ENCODE measurements at places on chromosomes 1 and 21.

- DNase-seq, result no peak
These were observed 4.1 kb downstream of the ZNF362 start for GRCh38 chr1:33260439-33260838.

DNA sequence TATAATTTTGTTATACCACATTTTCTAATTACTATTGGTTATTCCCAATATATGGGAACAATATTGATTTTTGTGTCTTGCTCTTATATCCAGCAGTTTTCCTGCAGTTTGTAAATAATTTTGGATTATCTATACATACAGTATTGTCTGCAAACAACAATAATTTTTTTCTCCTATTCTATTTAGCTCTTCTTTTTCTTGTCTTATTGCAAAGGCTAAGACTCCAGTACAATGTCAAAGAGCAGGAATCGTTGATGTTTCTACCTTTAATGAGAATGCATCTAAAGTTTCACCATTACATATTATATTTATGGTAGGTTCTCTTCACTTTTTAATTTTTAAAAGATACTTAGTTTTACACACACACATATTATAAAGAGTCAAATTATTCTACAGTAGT is 4.1 kb upstream of the AVPR1B start:
- no peak for DNase-seq

DNA sequence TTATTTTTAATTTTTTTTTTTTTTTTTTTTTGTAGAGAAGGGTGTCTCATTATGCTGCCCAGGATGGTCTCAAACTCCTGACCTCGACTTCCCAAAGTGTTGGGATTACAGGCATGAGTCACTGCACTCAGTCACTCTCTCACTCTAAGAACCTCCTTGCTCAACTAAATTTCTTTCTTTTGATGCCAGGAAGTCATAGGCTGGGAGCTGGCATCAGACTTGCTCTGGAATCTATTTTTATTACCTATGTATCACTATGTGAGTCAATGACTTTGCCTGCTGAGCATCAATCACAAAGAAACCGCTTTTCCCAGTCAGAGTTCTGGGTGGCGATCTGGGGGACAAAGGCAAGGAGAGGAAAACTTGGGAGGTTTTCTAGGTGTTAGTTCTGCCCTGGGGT is 35.5 kb upstream of the PARP1 start:
- no peak for DNase-seq

DNA sequence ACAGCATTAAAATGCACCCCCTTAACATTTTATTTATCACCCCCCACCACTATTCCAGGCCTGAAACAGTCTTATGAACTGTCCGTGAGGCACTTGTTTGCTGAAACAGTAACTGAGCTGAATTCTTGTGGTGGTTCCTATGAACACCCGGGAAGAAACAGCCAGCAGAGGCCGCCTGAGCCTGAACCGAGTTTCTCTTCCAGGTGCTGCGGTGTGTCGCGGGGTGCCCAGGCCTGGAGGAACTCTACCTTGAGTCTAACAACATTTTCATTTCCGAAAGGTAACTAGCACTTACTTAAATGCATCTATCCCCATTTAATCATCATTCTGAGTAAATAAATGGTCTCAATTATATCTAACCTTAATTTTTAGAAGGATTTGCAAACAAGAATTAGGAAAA is 66.8 kb downstream of the TBCE start:
- no peak for DNase-seq

DNA sequence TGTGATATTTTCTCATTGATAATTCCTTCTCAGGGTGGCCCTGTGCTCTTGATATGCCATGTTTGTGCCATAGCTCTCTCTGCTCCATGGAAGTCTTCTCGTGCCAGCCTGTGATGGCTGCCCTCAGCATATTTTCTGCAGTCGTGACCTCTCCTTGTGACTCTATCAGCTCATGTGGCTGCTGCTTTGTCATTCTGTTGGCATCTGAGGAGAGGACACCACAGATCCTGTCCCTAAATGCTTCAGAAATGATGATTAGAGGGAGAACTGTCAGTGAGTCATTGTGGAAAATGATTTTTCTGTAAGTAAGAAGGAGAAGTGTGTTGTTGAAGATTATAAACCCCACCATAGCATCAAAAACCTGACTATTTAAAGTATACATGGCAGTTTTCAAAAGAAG is 286.0 kb downstream of the ADGRL2 start:
- no peak for DNase-seq

GRCh38 chr1:108780937-108781574 is 34.6 kb downstream of the STXBP3 start:
- DNase-seq, result no peak

GRCh38 chr21:38817371-38818324 is 11.9 kb downstream of the ETS2 start:
- no peak for DNase-seq

- DNase-seq, result no peak
These were observed 5.5 kb upstream of the ZNF695 start for GRCh38 chr1:247013391-247013790.

DNA sequence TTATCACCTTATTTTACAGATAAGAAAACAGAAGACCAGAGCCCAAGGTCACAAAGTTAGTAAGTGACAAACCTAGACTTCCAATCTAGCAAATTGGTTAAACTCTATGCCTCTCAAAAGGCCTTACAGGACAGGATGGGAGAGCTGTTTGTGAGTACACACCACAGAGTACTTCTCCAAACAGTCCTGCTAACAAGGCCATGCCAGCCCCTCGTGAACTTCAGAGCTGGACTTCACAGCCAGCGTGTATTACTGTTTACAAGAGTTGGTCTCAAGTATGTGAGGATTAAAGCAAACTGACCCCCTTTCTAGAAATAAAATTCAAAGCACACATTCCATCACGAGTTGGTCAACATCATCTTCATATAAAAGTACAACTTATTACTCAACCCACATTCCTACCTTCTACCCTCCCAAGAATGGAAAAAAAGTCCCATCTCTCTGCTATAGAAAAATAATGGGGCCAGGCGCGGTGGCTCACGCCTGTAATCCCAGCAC is 19.8 kb upstream of the UBR4 start:
- DNase-seq, result no peak

DNA sequence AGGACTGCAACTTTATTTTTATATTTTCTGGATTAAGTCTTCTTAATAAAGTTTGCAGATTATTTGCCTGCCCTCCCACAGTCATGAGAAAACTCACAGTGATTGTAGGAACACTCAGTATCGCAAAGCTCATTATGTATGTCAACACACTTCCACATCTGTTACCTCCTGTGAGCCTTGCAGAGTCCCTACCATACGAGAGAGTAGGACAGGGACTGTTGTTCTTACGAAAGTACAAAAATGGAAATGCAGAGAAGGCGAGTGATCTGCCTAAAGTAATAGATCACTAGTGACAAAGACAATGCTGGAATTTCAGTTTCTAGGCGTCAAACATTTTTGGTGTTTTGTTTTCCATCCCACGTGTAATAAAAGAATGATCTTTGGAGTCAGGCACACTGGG is 131.7 kb downstream of the SYT2 start:
- no peak for DNase-seq

GRCh38 chr1:225815526-225816178 is 5.7 kb downstream of the EPHX1 start:
- DNase-seq, result no peak

GRCh38 chr1:24120965-24121364 is 9.0 kb upstream of the MYOM3 start:
- DNase-seq, result no peak

- no peak for DNase-seq
These were observed 5.1 kb upstream of the TMEM222 start for GRCh38 chr1:27316860-27317259.

DNA sequence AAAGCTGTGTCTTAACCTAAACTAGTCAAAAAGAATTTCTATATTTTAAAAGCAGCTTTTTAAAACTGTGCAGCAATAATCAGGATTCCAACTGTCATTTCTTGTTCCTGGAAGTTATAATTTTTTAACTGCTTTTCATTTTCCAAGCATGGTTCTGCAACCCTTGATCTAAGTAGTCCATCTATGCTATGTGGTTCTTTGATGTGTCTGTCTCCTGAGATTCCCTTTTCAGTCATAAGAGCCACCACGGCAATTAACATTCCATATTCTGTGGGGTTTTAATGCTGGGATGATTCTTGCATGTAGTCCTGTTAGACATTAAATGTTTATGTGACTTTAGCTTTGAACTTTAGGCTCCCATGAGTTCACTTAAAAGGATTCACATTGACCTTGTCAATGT is 220.4 kb downstream of the TPR start:
- no peak for DNase-seq

GRCh38 chr1:207808911-207809555 is 57.2 kb downstream of the CD46 start:
- DNase-seq, result no peak

DNA sequence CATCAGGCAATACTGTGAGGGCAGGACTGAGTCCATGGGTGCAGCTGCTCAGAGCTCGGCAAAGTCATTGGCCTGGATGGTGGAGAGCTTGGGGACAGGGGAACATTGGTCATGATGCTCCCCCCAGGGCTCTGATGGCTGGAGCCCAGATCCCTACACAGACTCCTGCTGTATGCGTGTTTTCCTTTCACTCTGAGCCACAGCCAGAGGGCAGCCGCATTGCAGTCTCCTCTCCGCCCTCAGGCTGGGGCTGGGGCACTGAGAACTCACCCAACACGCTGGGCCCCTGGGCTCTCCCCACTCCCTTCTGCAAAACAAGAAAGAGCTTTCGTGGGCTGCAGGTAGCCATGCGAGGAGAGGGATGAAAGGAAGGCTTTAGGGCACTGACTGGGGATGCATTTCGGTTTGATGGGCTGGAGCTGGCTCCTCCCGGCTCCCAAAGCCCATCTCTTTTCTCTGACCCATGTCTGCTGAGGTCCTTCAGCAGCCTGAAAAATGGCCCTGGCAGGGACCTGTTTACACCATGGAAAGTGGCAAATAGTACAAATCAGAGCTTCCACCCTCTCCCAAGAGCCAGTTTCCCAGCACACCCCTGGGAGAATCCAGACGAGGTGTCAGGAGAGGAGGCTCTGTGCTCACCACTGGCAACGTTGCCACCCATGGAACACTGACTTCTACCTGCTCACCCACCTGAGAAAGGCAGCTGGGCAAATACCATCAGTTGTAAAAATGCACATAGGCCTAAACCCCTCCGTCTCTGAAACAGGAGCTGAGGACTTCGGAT is 43.8 kb downstream of the CAPN2 start:
- DNase-seq, result no peak

DNA sequence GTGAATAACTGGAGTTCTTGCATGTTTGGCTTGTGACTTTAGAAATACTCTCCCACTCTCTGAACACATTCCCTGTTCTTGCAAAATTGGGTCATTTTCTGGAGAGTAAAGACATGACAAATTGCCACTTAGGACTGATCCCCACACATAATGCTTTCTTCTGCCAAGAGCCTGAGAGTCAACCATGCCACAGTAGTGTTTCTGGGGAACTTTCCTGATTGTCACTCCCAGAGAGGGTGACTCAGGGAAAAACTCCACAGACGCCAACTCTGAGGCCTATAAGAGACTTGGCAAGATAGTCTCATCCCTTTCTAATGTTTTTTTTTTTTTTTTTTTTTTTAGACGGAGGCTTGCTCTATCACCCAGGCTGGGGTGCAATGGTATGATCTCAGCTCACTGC is 157.8 kb downstream of the ATG4C start:
- DNase-seq, result no peak

DNA sequence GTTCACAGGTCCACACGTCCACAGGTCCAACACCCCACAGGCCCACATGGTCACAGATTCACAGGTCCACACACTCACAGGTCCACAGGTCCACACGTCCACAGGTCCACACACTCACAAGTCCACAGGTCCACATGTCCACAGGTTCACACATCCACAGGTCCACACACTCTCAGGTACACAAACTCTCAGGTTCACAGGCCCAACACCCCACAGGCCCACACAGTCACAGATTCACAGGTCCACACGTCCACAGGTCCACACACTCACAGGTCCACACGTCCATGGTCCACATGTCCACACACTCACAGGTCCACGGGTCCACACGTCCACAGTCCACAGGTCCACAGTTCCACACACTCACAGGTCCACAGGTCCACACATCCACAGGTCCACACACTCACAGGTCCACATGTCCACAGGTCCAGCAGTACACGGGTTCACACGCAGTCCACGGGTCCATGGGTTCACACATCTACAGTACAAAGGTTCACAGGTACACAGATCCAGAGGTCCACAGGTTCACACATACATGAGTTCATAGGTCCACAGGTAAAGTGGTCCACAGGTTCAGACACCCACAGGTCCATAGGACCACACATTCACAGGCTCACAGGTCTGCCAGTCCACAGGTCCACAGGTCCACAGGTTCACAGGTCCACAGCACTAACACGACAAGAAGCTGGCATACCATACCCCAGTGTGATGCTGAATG is 39.3 kb upstream of the COL6A2 start:
- no peak for DNase-seq

- DNase-seq, result no peak
These were observed 141.1 kb upstream of the IRF2BP2 start for GRCh38 chr1:234750922-234751627.
